ENCODE measurements at places on chromosomes 11 and 22.

- DNase-seq, result peak; percentile 50
Measured at GRCh38 chr11:80593648-80594374, 1153.0 kb upstream of the TENM4 start.

- no peak for DNase-seq
Measured at GRCh38 chr11:11672101-11672500, 50.3 kb upstream of the GALNT18 start.

- no peak for DNase-seq
Measured at GRCh38 chr11:96328395-96329010, 14.5 kb downstream of the MAML2 start.

DNA sequence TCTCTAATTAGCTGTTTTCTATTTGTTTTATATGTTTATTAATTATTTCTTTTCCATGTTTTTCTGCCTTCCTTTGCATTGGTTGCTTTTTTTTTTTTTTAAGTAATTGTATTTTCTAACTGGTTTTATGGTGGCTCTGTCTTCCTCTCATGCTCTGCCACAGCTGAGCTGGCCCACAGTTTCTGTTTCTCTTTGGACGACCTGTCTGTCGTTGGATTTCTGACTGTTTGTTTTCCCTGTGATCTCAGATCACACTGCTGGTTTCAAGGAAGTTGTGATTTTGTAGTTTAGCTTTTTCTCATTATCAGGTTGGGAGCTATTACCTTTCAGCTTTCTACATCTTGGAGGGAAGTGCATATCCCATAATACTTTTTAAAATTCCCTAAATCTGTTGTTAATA is 15.9 kb upstream of the OR6M1 start:
- no peak for DNase-seq

DNA sequence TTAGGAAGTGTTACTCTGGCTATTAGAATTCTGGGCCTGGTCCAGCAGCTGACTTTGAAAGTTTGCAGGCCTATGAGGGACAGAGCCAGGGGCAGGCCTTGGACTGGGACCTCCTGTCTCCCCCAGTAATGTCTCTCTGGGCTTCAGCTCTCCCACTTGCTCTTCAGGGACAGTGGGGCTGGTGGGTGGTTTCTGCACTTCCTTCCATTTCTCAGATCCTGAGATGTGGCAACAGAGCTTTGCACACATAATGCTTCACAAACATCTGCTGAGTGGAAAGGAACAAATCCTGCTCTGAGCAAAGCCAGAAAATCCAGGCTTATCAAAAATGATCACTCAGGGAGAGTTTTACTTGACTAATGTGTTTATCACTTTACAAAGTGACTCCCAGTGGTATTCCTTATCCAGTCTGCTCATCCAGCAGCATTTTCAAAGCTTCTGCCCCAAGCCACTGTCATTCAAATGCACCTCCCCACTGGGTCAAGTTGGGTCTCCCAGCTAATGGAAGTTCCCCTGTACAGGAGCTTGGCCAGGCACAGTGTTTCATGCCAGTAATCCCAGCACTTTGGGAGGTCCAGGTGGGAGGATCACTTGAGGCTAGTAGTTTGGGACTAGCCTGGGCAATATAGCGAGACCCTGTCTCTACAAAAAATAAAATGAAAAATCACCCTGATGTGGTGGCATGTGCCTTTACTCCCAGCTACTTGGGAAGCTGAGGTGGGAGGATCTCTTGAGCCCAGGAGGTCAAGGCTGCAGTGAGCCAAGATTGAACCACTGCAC is 13.5 kb upstream of the OSBP2 start:
- DNase-seq, result no peak

GRCh38 chr11:4203603-4204360 is 109.2 kb downstream of the RRM1 start:
- DNase-seq, result no peak
